ENCODE measurements at places on chromosomes 4 and X.

GRCh38 chr4:80192252-80192866 lies 4.9 kb upstream of the PRDM8 start:
- DNase-seq: no peak

- DNase-seq: no peak
These were observed 562 bp upstream of the OSTC start for GRCh38 chr4:108649863-108650211.

DNA sequence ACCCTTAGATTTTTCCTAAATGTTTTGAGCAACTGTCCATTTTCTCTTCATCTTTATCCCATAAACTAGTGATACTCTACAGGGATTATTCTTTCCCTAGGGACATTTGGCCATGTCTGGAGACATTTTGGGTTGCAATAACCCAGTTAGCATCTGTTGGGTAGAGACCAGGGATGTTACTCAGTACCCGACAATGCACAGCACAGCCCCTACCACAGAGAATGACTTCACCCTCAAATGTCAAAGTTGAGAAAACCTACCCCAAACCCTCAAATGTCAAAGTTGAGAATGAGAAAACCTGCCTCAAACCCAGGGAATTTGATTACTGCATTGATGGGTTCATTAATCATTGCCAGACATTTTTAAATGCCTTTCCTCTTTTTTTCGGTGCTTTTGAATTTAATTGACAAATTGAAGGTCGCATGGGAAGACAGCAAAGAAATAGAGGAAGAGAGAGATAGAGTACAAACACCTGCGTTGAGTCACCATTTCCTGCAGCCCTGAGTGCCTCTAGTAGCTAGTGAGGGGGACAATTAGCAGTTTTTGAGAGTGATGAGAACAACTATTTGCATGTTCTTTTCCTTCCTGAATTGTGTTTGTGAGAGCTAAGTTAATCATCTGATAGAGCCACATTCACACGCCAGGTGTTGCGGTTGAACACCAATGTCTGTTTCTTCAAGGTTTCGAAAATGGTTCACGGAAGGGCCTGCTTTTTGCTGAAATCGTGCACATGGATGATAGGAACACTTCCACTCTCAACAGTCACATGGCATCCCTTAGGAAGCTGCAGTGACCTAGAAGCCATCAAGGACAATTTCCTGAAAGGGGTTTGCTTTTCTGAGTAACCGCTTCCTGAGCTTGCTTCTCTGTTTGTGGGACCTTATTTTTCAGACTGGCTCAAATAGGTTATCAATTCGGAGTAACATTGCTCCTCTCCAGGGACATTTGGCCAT lies 203.9 kb upstream of the VCX3A start:
- DNase-seq: no peak

DNA sequence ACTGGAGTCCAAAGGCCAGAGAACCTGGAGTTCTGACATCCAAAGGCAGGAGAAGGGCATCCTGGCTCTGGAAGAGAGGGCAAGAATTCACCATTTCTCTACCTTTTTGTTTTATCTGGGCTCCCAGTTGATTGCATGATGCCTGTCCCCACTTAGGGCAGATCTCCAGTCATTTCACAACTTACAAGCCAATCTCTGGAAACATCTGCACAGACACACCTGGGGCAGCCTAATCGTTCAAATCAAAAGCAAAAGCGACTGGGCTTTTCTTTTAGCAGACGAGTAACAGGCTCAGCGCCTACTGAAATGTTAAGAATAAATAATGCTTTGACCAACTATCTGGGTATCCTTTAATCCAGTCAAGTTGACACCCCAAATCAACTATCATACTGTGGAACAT lies 136.0 kb upstream of the NPY2R start:
- no peak for DNase-seq

DNA sequence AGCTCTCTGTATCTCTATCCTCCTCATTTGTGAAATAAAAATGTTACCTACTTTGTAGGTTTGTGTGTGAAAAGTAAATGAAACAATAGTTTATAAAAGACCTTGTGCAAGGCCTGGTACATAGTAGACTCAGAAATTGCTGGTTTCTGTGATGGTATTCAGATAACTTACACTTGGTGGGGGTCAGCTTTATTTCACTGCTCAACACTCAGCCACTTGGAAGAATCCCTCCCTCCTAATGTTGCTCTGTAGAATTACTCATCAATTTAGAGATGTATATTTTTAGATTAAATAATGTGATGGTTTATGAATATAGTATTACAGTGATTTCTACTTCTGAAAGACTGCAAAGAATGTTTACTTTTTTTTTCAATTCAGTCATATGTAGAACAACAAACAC lies 32.7 kb downstream of the SMARCAD1 start:
- DNase-seq: no peak

DNA sequence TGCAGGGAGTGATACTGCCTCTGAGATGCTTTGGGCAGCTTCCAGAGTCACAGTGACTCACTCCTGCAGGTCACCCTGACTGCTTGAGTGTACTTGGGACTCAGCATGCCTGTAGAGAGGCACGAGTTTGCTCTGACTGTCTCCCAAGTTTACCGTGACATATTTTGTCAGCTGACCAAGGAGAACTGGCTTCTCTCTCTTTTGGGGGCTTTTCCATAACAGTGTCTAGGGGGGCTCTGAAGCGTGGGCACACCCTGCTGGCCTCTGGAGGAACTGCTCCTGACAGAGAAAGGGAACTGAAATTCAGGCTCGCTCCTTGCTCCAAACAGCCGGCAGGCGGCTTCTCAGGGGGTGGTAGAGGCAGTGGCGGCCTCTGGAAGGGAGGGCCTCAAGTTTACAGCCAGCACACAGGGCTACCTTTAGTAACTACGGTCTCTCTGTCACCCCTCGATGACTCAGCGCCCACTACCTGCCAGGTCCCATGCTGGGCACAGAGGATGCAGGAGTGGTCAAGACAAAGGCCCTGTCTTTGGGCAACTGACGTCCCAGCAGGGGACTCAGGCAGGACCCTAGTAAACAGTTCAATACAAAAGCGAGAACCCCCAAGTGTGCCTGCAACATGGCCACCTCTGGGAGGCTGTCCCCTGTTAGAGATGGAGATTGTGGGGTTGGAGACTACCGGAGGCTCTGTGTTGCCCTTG lies 17.8 kb downstream of the ZNF185 start:
- DNase-seq: peak; percentile 2

- peak; percentile 22 for DNase-seq
These were observed 47.6 kb downstream of the METTL14 start for GRCh38 chr4:118732591-118733330.

GRCh38 chrX:68934922-68935321 lies 106.1 kb downstream of the EFNB1 start:
- no peak for DNase-seq

- DNase-seq: peak; percentile 65
These were observed 1.1 kb downstream of the FBXL5 start for GRCh38 chr4:15653864-15654592.

- no peak for DNase-seq
These were observed 219.9 kb upstream of the GLRA2 start for GRCh38 chrX:14309431-14309830.

DNA sequence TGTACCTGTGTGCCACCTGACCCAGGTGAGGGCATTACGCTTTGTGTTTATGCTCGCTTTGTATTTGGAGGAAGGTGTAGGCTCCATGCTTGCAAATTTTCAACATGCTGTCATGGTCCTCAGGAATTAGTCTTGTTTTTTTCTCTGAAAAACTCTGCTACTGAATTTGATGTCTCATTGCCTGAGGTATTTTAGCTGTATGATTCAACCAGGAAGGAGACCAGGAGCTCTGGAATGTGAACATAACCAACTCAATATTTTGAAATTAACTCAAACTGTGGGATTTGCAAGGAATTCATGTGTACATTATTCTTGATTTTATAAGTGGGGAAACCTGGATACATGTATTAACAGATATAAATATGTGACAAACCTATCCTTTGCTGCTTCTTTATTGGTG lies 134.1 kb downstream of the SLC4A4 start:
- DNase-seq: no peak

DNA sequence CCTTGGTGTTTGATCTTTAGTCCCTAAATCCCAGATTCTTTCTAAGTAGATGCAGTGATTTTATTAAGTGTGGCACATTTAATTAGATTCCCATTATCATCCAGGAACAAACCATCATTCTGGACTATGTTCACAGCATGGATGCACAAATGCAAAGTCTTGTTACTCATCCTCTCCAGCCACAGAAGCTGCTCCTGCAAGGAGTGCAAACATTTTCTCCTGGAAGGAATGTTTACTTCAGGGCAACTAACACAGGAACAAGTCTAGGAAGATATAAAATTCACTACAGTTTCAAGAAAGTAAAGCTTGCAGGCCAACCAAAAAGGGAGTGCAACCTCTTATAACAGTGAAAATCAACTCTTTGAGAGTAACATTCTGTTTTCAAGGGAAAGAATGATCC lies 106.0 kb downstream of the IQCM start:
- no peak for DNase-seq

DNA sequence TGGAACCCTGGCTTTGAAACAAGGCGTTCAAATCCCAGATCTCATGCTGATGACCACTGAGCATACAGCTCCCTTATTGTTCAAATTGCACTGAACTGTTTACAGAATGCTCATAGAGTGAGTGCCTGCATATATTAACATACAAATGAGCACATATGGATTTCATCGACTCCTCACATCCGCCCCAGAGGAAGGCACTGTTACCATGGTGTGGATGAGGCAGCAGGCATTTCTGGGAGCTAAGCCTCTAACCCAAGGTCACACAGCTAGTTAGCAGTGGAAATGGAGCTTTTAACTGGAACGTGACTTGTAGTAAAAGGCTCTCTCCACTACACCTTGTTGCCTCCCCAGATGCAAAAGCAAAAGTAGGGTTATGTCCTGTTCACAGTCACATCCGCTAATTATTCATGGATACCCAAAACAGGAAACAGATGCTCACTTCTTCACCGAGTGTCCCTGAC lies 289.7 kb downstream of the STK32B start:
- no peak for DNase-seq

DNA sequence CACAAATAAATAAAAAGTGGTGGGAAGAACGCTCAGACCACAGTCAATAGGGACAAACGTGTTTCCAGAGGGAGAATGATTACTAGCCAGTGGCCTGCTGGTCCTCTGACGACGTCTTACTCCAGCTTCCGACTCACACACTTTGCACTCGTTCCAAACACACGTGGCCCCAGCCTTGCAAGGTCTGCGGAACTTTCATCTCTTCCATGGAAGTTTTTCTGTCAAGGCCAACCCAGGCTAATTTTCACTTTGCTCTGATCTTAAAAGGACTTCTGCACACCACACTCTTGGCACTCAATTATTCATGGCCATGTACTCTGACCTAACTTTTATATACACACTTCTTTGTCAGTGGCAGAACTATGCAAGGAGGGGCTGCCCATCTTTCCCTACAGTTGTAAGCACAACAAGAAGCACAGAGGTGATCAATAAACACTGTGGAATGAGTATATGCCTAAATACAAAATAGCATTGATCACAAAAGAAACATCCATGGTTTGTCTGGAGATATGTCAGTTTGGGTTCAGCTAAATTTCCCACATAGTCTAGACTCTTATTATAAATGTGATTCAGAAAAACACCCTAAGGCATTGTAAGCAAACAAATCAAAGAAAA lies 69.4 kb downstream of the STX18 start:
- DNase-seq: no peak

DNA sequence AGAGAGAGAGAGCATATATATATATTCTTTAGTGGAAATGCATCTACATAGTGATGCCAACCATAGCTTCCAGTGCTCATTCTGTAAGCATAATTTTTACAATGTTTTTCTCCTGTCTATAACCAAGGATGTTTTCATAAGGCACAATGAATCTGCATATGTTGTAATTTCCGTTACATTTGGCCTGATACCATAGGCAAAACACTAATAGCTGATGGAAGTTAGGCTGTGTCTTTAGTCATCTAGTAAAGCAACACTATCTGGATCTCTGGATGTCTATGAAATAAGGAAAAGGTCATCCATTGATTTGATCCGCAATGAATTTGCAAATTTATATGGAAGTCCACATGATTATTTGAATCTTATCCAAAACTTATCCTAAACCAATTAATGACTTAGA lies 8.1 kb downstream of the PCDH7 start:
- no peak for DNase-seq

- DNase-seq: no peak
These were observed 5.0 kb downstream of the SYN1 start for GRCh38 chrX:47614618-47615017.

DNA sequence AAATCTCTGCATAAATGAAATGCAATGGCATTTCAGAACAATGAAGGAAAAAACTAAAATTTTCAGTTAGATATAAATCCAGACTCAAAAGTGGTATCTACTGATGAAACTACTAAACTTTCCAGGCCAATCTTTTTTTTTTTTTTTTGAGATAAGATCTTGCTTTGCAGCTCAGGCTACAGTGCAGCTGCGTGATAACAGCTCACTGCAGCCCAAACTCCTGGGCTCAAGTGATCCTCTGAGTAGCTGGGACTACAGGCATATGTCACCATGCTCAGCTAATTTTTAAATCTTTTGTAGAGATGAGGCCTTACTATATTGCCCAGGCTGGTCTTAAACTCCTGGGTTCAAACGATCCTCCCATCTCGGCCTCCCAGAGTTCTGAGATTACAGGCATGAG lies 1228.2 kb upstream of the ADGRL3 start:
- no peak for DNase-seq

DNA sequence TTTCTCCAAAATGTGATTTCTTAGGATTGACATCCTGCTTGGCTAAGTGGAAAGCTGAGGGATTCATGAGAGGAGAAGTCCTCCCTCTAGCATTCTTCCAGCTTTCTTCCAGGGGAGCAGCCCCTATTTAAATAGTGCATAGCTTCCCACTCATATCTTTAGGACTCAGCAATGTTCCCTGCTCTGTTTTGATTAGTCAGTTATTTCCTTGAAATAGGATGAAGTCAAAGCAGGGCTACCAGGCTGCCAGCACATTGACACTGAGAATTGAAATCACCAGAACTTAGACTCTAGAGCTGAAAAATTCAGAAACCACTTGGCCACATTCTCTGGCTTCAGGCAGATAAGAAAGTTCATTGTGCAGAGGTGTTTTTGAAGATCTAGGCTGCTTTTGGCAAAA lies 74.7 kb upstream of the SMAD1 start:
- DNase-seq: no peak
